ENCODE measurements at places on chromosomes 16 and 17.
A peak's percentile ranks its signal among the peaks of the same experiment; 100 is the strongest.

GRCh38 chr17:17386094-17386800, 83.1 kb downstream of the NT5M start:
- DNase-seq = no peak

DNA sequence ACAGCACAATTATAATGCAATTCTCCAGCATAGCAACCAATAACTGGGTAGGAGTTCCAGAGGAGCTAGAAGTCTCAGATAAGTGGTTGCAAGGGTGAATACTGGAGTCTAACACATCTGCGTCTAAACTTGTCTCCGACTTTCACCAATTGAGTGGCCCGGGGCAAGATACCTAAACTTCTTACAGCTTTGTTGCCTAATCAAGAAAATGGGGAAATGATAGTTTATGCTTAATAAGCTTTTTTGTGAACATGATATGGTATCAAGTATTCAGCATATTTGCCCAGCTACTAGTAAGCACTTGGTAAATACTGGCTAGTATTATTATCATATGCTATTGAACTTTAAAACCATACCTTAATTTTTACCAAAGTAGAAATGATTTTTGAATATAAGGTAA, 183.5 kb downstream of the KCNJ2 start:
- DNase-seq = peak; percentile 48

GRCh38 chr16:29767062-29767461, 11.0 kb upstream of the ZG16 start:
- DNase-seq = no peak

GRCh38 chr17:51768706-51769105, 389.8 kb downstream of the CA10 start:
- DNase-seq = no peak

DNA sequence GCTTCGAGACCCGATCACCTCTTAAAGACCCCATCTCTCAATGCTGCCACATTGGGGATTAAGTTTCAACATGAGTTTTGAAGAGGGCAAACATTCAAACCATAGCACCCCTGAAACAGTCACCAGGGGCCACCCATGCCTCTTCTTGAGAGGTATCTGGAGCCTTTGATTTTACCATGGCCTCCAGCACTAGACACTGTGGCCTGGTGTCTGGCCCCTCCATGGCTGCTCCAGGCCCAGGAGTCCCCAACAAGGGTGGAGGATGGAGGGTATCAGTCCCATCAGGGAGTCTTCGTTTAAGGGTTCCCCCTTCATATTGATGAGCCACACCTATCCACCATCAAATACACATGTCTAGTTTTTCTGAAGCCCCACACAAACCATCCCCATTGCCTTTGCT, 66.5 kb upstream of the CDH5 start:
- no peak for DNase-seq

GRCh38 chr16:4882633-4883285, 35.5 kb downstream of the UBN1 start:
- no peak for DNase-seq

DNA sequence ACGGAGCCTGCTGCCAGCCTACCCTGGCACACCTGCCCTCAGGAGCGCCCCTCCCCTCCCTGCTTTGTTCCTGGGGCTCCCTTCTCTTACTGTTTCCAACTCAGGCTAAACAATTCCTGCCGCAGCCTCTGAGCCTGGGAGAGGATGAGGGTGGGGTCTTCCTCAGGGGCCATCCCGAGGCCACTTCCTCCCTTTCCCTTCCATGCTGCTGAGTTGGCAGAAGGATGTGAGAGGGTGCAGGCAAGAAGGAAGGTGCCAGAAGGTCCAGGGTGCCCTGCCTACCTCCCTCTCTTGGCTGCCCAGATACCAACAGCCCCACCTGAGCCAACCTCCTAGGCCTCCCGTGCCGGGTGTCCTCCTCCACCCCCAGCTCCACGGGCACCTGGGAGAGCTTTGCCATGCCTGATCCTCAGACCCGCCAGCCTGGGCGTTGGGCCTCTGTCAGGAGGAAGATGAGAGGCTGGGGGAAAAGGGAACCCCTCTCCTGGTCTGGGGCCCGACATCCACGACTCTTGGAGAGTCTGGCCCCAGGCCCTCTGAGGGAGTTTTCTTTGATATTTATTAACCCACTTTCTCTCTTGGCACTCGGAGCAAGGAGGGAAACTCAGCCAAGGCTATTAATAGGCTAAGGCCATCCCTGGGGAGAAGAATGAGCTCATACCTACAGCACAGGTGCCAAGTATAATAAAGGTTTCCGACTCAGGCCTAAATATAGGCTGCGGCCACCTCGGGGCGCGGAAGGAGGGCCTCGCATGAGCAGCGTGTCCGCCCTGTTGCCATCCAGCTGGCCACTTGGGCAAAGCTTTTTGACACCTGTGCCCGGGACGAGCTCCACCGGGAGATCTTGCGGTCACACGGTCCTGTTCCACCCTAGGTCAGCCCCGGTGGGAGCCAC, 232.0 kb downstream of the ENGASE start:
- DNase-seq = no peak

Measured in inflammatory macrophage treated with lipopolysaccharide for 4 hours (primary cell).